Head of caudate nucleus (tissue), 42 donors: ENCODE measurements at places on chromosomes 5 and 9.

GRCh38 chr5:10827571-10827970, 66.5 kb upstream of the DAP start:
- DNase-seq: no peak

GRCh38 chr9:83933790-83934189, 12.6 kb upstream of the KIF27 start:
- no peak for DNase-seq

GRCh38 chr5:78268356-78268755, 26.1 kb downstream of the AP3B1 start:
- DNase-seq: no peak

- DNase-seq: no peak
Observed at GRCh38 chr9:114746591-114747346, 59.1 kb downstream of the TNFSF15 start.

GRCh38 chr9:78664370-78664769, 367.4 kb downstream of the PSAT1 start:
- no peak for DNase-seq

DNA sequence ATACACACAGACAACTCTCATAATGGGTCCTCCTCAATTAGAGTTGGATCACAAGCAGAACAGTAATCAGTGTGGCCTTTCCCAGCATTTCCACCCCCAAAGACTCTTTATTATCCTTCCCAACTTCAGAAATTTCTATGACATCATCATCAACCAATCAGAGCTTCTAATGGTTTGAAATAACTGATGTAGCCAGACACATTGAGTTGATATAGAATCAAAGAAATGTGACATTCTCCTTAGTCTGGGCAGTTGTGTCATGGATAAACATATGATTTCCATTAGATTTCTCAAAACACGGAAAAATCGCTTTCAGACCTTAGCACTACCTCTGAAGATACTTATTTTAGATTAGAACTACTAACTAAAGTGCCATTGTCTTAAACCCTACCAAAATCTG, 75.7 kb upstream of the NFIB start:
- DNase-seq: no peak

GRCh38 chr5:32434221-32434620, 10.3 kb downstream of the ZFR start:
- DNase-seq: no peak

DNA sequence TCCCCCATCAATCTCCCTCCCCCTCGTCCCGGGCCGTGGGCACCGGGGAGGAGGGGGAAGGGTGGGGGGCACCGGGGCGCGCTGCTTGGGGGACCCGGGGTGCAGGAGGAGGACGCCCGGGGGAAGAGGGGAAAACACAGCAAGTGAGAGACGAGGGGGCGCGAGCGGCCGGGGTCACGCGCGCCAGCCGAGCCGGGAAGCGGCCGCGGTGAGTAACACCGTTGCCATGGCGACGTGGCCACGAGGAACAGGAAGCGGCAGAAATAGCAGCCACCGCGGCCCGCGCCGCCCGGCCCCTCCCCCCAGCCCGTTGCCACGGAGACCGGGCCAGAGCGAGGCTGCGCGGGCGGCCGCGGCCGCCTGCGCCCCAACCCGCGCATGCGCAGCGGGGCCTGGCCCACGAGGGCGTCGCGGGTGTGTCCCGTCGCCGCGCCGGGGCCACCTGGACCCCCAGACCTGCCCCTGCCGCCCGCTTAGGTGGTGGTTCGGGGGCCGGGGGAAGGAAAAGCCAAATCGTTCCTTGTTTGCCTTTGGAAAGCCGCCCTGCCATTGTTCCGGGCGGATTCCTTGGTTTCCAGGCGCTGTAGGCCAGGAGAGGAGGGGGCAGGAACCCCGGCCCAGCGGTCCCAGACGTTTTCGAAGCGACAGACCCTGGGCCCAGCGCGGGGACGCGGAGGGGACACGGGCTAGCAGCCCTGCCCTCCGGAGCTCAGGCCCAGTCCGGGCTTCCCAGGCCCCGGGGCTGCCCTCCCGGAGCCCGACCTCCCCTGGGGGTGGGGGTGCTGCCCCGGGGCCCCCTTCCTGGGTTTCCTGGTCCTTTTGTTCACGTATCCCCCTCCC, 207.1 kb downstream of the C9orf50 start:
- DNase-seq: peak; percentile 97

DNA sequence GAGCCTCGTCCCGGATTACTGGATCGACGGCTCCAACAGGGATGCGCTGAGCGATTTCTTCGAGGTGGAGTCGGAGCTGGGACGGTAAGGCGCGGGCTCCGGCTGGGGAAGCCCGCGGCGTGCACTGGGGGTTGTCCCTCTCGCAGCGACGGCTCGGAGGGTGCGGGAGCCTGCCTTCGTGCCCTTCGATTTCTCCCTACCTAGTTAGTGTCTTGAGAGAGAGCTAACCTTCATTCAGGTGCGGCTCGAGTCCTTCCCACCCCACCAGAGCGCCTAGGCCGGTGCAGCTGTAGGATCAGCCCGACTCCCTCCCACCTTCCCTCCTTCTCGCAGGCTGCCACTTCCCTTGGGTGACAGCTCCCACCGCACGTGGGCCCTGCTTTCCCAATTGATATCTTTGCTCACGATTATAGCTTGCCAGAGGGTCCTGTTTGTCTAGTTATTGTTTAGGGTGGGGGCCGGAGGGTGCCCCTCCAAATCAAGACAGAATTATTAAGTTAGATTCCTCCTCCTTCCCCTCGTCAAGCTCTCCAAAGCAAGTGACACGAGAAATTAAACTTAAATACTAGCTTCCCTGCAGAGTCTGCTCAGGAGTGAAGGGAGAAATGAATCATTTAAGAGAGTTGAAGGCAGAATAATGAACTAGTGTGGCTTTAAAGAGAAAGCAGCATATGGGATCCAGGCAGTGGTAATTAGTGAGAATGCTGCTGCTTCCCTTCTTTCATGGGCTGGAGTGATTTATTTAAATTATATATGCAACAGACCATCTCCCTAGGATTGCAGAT, 569 bp downstream of the CAMK4 start:
- DNase-seq: peak; percentile 47

GRCh38 chr5:111229221-111229835, 5.1 kb downstream of the CAMK4 start:
- no peak for DNase-seq

DNA sequence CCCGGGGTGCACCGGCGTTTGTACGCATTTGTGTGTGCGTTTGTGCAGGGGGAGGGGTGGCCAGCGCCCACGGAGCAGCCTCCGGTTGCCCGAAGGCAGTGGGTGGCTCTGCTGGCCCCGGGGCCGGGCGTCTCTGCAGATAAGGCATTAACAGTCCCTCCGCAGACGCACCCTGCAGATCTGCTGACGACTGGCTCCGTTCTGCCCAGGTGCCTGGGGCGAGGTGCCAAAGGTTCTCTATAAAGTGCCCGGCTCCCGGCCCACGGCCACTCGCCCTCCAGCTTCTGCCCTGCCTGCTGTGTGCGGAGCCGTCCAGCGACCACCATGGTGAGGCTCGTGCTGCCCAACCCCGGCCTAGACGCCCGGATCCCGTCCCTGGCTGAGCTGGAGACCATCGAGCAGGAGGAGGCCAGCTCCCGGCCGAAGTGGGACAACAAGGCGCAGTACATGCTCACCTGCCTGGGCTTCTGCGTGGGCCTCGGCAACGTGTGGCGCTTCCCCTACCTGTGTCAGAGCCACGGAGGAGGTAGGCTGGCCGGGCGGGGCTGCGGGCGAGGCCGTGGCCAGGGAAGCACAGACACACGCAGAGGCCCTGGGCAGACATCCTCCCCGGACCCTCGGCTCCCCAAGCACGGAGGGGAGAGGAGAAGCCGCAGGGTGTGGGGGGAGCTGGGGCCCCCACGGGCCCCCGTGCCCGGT, at the start of gene SLC6A19:
SLC6A19 (plus strand) TSS at position 269 of the 699 bp plus-strand sequence; CDS start at position 325, 56 bp downstream.
- no peak for DNase-seq

DNA sequence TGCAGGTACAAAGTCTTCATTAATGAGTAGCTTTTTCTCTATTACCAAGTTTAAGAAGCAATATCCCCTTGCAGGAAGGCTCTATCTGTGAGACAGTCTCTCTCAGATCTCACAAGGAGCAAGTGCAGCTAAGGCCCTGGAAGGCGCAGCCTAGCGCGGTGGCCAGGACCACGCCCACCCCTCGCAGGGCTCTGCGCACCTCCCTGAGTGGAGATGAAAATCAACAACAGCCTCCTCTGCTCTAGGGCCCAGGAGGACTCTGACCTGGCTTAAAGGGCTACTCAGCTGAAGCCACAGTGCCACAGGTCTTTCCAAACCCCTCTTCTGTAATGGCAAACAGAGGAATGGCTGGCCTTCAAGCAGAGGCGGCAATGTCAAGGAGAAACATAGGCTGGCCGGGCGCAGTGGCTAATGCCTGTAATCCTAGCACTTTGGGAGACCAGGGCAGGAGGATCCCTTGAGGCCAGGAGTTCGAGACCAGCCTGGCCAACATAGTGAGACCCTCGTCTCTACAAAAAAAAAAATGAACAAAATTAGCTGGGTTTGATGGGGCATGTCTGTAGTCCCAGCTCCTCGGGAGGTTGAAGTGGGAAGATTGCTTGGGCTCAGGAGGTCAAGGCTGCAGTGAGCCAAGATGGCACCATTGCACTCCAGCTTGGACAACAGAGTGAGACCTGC, 11.9 kb downstream of the SEC16A start:
- DNase-seq: no peak

DNA sequence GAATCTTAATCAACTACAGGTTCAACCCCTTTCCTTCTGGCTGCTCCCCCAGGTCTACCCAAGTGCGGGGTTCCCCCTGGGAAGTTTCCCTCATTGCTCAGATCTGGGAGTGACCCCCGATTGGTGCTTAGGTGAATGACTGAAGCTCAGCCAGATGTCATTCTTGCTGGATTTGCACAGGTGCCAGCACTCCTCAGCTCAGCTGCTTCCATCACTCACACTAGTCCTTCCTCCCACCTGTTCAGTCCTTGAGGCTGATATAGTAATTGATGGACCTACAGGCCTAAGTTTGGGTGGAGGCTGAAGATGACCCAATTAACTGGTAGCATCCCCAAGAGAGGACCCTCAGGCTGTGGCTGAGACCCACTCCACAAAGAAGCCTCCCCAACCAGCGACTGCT, 32.9 kb downstream of the PRLR start:
- no peak for DNase-seq

DNA sequence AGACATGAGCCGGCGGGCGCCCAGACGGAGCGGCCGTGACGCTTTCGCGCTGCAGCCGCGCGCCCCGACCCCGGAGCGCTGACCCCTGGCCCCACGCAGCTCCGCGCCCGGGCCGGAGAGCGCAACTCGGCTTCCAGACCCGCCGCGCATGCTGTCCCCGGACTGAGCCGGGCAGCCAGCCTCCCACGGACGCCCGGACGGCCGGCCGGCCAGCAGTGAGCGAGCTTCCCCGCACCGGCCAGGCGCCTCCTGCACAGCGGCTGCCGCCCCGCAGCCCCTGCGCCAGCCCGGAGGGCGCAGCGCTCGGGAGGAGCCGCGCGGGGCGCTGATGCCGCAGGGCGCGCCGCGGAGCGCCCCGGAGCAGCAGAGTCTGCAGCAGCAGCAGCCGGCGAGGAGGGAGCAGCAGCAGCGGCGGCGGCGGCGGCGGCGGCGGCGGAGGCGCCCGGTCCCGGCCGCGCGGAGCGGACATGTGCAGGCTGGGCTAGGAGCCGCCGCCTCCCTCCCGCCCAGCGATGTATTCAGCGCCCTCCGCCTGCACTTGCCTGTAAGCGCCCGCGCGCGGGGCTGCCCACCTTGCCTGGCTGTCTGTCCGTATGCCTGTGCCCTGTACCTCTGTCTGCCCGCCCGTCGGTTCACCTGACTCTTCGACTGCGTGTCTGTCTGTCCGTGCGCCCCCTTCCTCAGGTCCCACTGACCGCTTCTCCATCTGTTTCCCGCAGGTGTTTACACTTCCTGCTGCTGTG, 412 bp downstream of the FGF18 start:
- no peak for DNase-seq

DNA sequence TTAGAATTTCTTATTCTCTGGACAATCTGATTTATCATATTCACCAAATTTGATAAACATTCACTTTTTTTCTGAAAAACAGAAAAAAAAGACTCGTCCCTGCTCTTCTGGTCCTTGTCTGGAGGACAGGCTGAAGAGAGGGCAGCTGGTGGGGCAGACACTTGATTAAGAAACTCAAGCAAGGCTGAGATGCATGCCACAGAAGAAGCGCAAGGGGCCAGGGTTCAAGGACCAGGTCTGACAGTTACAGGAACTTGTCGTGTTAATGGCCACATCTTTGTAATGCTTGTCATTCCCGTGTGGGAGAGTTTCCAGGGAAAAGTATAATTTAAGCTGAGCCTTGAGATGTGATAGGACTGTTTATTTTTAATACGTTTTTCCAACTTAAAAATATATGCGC, 40.6 kb upstream of the SHB start:
- DNase-seq: no peak

DNA sequence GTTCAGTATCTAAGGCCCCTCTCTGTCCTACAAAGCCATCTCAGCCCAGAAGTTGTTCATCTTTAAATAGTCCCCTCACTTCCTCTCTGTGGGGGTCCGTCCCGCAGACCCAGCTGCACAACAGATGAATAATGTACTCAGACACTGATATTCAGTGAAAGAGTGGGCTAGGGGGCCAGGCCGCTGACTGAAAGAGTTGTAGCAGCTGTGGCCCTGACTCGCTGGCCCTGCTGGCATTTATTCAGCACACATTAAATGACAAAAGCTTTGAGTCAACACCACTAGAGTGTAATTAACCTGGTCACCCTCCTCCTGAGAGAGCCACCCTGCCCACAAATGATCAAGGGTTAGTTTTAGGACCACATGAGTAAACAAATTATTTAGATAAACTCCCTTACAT, 76.3 kb downstream of the MED10 start:
- DNase-seq: no peak

DNA sequence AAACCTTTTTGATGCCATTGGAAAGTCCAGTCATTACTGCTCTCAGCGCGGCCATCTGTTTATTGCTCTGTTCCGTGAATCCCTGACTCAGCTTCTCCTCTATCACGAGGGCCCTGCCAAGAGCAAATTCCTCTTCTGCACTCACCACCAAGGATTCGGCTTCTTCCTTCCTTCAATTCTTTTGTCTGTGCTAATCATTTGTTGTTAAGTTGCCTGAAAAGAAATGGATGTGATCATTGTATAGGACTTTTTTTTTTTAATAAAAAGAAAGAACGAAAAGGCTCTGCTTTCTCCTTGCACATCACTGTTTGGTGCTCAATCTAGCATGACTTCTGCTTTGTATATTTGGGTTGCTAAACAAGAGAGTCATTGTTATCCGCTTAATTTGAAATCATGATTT, 128.7 kb upstream of the PIK3R1 start:
- peak; percentile 45 for DNase-seq

GRCh38 chr9:76557674-76558225, 98.8 kb downstream of the GCNT1 start:
- DNase-seq: no peak

DNA sequence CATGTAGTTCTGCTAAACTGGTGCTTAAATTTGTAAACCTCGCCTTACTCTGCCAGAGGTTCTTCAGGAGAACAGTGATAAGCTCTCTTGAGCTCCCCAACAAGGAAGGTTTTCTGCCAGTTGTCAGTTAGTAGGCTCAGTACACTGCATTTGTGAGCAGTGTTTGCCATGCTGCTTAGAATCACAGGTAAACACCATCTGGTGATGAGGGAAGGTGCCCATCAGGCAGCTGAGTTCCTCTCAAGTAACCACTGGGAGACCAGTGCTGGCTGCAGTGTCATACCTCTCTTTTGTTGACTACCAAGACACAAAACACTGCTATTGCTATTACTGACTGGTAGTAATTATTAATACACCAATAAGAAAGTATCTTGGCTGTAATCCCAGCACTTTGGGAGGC, 186.2 kb upstream of the OTULINL start:
- no peak for DNase-seq
